ENCODE measurements at places on chromosomes 6 and 20.

DNA sequence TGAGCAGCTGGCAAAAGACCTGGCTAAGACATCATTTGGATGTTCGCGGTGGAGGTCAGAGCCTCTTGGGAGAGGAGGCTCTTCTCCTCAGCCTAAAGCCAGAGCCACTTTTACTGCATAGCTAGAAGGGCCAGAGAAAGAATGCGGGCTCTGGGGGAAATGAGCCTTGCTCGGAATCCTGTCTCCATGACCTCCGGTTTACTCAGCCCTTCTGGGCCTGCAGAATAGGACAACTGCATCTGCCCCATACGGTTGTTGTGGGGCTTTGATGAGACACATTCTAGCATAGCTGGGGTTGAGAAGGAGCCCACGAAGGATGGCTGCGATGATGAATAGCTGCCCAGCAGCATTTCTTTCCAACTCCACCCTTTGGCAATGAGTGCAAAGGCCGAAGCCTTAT, 115.0 kb upstream of the SLC22A23 start:
- no peak for DNase-seq

- DNase-seq = no peak
These were observed 3.7 kb downstream of the ACOT8 start for GRCh38 chr20:45853484-45853883.

- no peak for DNase-seq
These were observed 29.7 kb upstream of the GATA5 start for GRCh38 chr20:62505337-62506045.

- no peak for DNase-seq
These were observed 90.9 kb upstream of the MC3R start for GRCh38 chr20:56157530-56158203.

- DNase-seq = no peak
These were observed 170.7 kb downstream of the TAF4 start for GRCh38 chr20:61895016-61895415.

DNA sequence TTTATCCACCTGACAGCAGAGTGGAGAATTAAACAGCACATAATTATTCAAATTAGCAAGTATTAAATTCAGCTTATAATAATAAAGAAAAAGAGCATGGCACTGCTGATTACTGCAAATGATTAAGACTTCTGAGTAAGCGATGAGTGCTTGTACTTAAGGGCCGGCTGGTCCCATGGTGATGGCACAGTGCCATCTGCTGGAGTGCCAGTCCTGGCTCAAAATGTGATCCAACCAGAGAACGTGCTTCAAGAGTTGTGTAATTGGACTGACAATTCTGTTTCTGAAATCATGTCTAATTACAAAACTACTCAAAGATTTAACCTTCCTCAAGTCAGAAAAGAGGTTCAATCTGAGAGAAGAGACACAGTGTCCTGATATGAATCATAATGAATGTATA, 181.6 kb upstream of the RGS17 start:
- DNase-seq = peak; percentile 29

All from G401 (cell line).